Stimulated activated CD8-positive, alpha-beta memory T cell treated with anti-CD3 and anti-CD28 coated beads, Interleukin-4, amount 100 ng/mL, for 1 hour (primary cell): ENCODE measurements at places on chromosomes 2 and 18.
A peak's percentile ranks its signal among the peaks of the same experiment; 100 is the strongest.

DNA sequence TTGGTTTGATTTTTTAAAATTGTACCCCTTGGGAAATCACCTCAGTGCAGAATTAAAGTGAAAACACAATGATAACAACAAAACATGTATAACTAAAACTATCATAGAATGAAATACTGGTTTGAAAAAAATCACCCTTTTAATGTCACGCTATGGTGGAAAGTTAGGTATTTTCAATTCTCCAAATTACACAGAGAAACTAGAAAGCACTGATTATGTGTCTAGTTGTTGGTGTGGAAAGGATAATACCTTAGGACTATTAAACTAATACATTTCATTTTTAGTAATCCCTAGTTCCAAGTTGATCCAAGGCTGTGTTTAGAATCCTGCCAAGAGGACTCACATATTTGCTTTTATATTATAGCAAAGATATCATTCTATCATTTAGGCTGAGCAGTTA, 71.2 kb downstream of the NUP35 start:
- no peak for DNase-seq

DNA sequence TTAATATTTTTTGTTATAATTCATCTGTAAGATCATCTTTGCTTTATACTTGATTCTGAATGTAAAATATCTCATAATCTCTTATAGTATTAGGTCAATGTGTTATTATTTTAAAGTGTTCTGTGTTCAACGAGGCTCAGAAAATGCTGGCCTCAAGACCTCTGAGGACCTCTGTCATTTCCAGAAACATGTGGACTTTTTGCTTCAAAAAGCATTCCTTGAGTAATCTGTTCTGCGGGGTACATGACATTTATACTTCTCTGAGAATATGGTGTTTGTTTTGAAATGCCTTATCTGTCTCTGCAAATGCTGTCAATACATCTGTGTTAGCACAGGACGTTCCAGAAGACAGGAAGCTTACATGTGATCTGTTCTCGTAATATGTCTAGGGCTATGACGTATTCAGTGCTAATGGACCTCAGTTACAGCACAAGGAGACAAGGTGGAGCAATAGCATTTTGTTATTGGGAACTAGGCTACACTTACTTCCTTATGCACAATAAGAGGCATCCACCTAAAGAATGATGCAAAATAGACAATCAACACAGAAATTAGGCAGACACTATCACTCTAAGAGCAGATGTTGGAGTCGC, 37.6 kb upstream of the IL1RL1 start:
- DNase-seq, result no peak

DNA sequence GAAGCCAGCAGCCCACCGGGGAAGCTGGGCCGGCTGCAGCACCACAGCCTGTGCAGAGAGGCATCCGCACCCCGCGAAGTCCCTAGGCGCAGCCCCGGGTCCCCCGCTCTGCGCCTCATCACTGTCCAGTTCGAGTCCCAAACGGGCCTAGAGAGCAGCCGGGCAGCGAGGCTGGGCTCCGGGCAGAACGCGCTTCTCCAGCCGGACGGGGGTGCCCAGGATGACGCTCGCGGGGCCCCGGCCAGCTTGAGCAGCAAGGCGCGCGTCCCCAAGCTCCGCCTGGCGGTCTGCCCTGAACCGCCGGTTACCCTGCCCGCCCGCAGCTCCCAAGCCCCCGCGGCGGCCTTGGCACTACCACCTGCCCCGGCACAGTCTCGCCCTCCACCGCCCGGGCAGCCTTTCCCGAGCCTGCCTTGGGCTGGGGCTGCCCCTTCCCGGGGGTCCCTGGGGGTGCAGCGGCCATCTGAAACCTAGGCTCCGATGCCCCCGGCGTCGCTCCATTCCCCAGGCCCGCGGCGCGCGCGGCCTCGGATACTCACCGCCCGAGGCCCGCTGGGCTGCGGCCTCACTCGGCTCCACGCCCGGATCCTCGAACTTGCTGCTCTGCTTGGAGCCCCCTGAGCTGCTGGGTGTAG, 591 bp downstream of the SLC16A14 start:
- no peak for DNase-seq

- DNase-seq, result no peak
These were observed 150.3 kb upstream of the TNP1 start for GRCh38 chr2:217010173-217010572.

DNA sequence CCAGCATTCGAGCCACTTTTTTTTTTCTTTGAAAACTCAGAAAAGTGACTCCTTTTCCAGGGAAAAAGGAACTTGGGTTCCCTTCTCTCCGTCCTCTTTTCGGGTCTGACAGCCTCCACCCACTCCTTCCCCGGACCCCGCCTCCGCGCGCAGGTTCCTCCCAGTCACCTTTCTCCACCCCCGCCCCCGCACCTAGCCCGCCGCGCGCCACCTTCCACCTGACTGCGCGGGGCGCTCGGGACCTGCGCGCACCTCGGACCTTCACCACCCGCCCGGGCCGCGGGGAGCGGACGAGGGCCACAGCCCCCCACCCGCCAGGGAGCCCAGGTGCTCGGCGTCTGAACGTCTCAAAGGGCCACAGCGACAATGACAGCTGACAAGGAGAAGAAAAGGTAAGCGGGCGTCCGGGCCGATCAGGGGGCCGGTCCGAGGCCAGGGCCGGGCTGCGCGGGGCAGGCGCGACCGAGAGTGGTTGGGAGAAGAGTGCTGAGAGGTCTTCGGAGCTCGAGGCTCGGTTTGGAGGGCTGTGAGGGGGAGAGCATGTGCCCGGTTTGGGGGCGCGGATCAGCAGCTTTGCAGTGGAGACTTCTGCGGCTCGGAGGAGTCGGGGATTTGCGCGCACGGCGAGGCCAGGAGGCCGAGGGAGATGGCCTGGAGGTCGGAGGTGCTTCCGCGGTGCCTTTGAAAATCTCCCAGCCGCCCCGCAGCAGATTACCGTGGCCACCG, 502 bp downstream of the EPAS1 start:
- peak; percentile 53 for DNase-seq

- no peak for DNase-seq
These were observed 450.1 kb downstream of the SLC4A3 start for GRCh38 chr2:220077488-220077887.

DNA sequence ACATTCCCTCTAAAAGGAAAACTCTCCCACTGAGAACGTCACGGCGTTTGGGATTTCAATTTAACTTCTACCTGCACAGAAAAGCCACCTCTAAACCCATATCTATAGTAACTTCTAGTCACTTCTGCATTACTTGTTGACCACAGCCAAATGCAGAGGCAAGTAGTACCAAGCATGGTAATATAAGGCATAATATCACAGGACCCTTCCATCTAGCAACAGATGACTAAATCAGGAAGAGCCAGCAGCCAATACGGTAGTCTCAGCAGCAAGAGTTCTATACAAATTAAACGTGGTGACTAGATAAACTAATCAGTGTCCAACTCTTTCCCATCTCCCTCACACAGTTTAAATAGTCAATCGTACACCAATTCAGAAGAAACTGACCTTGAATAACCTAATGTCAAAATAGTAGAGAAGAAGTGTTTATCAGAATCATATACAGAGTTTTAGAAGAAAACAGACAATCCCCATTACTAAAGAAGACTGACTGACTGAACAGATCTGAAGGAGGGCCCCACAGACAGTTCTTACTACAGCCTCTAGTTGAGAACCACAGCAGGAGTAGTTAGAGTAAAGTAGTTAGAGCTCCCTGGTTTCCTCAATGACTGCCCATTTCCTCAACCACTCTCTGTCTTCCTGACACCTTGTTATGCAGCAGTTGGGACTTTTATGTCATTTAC, 30.0 kb downstream of the MEMO1 start:
- DNase-seq, result no peak

DNA sequence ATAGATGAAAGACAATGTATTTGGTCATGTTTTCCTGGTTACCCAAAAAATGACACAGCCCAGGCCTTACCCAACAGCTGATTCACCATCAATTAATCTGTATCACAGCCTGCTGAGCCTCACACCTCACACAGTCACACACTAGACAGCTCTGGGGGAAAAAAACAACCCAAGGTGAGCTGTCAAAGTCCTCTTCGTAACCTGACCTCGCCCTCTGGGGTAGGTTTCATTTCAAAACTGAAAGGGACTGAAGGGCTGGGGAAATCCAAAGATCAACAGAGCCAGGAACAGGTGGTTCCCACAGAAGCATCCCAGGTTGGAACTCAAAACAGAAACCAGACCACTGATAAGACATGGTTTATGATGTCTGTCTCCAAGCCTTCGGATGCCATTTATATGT, 18.2 kb upstream of the PCBP1 start:
- DNase-seq, result peak; percentile 49

- DNase-seq, result no peak
These were observed 60.6 kb downstream of the RNF144A start for GRCh38 chr2:6977786-6978185.

DNA sequence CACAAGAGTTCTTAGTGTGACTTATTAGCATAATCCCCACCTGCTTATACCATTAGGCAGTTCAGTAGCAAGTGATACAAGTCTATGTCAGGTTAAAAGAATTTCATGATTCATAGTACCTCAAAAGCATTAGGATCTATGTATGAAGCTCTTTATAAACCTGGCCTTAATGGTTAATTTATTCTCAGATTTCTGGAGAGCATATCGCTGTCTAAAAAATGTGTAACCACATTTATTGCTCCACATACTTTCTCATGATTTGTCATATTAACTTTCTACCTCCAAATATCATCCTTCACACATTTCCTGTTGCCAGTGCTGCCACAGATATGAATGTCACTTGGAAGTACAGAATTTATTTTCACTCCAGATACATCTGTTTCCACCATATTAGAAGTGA, 332.8 kb upstream of the MAP2 start:
- no peak for DNase-seq

GRCh38 chr2:121489284-121489683, 41.4 kb upstream of the RNU4ATAC start:
- DNase-seq, result no peak

GRCh38 chr2:11375689-11376027, 31.2 kb upstream of the ROCK2 start:
- no peak for DNase-seq

GRCh38 chr2:25699216-25699615, 25.8 kb upstream of the DTNB start:
- no peak for DNase-seq

GRCh38 chr2:30823452-30823851, 16.2 kb upstream of the CAPN13 start:
- no peak for DNase-seq

GRCh38 chr2:165582863-165583506, 113.5 kb downstream of the CSRNP3 start:
- DNase-seq, result no peak

GRCh38 chr18:23977719-23978483, 36.7 kb upstream of the TTC39C start:
- no peak for DNase-seq

- DNase-seq, result no peak
These were observed 17.2 kb downstream of the CLK1 start for GRCh38 chr2:200847269-200847668.

- no peak for DNase-seq
These were observed 29.6 kb downstream of the TFCP2L1 start for GRCh38 chr2:121255358-121255757.

DNA sequence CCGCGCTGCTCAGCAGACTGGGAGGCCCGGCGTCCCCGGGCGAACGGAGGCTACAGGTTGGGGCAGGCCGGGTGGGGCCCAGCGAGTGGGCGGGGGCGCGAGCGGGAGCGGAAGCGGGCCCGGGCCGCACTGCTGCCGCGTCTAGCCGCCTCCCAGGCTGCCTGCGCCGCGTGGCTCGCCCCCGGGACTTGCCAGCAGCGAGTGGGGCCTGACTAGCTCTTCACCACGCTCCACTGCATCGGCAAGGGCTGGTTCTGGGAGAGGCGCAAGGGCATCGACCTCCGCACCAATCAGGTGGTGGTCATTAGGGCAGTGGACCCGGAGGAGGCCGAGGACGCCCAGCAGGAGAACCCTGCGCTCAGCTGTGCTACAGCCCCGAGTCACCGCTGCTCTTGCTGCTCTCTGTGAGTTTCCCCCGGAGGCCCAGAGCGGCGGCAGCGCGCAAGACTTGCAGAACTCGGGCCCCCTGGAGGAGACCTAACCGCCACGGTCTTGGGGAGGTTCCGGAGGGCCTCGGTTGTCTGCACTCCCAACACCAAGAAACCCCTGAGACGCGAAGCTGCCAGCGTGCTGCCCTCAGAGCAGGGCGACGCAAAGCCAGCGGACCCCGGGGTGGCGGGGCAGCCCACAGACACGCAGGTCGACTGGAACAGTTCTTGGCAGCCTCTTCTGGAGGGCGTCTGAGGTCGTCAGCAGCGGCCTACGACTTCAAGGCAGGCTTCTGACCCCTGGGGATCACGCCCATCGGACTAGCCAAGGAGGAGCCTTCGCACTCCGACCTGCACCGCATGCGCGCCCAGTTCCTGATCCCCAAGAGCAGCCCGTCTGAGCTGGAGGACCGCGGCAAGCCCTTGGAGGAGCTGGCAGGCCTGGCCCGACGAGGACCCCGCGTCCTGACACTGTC, 27.2 kb upstream of the PTPN2 start:
- peak; percentile 24 for DNase-seq

DNA sequence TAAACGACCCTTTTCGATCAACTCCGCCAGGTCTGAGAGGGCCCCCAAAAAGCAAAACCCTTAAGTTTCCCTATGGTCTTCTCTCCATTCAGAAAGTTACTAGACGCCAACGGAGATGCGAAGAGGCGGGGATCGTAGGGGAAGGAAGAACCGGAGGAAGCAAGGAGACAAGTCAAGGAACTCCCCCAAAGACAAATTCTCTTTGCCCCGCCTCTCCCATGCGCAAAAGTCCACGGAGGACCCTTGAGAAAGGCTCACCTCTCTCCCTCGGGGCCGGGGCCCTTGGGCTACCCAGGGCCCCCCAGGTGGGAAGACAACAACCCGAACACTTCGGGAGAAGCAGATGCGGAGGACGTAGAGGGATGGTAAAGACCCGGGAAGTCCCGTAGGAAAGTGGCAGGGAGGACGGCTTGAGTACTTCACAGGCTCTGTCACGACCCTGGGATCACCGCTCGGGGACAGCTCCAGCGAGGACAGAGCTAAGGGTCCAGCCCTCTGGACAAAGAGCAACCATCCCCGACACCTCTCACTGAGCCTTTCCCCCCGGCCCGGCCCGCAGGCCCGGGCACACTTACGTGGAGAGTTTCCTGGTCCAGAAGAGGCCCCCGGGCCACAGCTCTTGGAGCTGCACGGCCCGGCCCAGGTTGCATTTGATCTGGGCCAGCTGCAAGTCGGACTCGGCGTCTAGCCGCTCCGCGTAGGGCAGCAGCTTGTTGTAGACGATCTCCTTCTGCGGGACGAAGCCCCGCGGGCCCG, 647 bp downstream of the PSME4 start:
- no peak for DNase-seq

- no peak for DNase-seq
These were observed 270.9 kb downstream of the ATAD2B start for GRCh38 chr2:23655934-23656596.
